ENCODE measurements at places on chromosomes 13 and 19.
A peak's percentile ranks its signal among the peaks of the same experiment; 100 is the strongest.

- H3K27me3 ChIP-seq = peaks cover 17% of the 10 kb centered on the region
- no peaks in the 10 kb centered on the region for H3K4me1 ChIP-seq
- H3K4me3 ChIP-seq = no peak overlapping the region
- H3K27ac ChIP-seq = no peak overlapping the region
Observed at GRCh38 chr13:98307463-98308085, 130.5 kb upstream of the RNF113B start.

GRCh38 chr13:99653526-99653925, 152.3 kb downstream of the TM9SF2 start:
- H3K4me1 ChIP-seq = peaks cover 22% of the 10 kb centered on the region
- no peak for ATAC-seq
- no peaks in the 10 kb centered on the region for H3K36me3 ChIP-seq
- H3K27ac ChIP-seq = no peak overlapping the region

GRCh38 chr19:50414864-50415660, 3.7 kb upstream of the SPIB start:
- peak overlapping the region; percentile 91 for H3K27ac ChIP-seq
- H3K4me1 ChIP-seq = peaks cover 47% of the 10 kb centered on the region
- no peaks in the 10 kb centered on the region for H3K27me3 ChIP-seq
- peak; percentile 42 for ATAC-seq
- peaks cover 40% of the 10 kb centered on the region for H3K36me3 ChIP-seq

DNA sequence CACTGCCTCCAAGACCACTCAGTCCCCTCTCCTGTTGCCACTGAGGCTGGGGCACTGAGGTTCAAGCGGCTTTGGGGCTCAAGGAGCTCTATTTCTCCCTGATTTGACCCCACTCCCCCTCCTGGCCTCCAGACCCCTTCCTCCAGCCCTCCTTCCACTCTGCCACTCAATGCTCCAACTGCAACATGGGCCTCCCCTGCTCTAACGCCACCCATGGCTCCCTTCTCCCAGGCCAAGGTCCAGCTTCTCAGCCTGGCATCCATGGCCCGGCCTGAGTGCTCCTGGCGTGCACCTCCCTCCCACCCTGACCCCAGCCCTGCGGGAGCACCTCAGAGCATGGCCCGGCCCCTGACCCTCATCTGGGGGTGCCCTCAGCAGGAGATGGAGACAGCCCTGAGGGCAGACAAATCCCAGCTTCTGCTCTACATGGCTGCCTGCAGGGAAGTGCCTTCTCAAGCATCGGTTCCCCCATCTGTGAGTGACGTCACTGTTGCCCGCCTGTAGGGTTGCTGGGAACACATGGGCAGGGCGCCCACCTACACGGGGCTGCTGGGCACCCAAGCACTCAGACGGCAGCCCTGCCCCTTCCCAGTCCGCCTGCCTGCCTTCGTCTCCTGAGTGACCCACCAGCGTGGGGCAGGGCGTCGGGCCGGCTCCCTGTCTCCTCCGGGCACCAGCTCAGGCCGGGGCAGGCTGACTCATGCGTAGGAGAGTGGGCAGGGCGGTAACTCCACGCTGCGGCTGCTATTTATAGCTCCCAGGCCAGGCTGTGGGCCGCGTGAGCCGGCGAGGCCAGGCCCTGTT, 1.6 kb upstream of the DIRAS1 start:
- H3K27ac ChIP-seq = peak overlapping the region; percentile 20
- H3K27me3 ChIP-seq = no peaks in the 10 kb centered on the region
- ATAC-seq = no peak
- no peaks in the 10 kb centered on the region for H3K36me3 ChIP-seq
- peaks cover 58% of the 10 kb centered on the region for H3K4me1 ChIP-seq

DNA sequence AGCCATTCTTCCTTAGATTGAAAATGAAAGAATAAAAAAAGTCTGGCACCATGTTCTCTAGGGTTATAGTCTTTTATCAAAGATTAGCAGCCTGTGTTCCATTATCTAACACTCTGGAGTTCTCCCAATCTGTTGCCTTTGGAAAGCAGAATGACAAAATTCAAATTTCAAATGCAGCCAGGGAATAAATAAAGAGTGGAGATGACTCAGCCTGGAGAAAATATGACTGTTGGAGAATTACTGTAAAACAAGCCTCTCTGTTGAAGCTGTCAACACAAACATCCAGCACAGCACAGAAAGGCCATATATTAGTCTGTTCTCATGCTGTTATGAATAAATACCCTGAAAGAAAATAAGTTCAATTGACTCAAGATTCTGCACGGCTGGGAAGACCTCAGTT, 650.5 kb upstream of the SLC10A2 start:
- no peak overlapping the region for H3K27ac ChIP-seq
- no peaks in the 10 kb centered on the region for H3K4me1 ChIP-seq
- H3K36me3 ChIP-seq = no peaks in the 10 kb centered on the region
- H3K4me3 ChIP-seq = no peak overlapping the region
- no peaks in the 10 kb centered on the region for H3K27me3 ChIP-seq
- ATAC-seq = no peak

DNA sequence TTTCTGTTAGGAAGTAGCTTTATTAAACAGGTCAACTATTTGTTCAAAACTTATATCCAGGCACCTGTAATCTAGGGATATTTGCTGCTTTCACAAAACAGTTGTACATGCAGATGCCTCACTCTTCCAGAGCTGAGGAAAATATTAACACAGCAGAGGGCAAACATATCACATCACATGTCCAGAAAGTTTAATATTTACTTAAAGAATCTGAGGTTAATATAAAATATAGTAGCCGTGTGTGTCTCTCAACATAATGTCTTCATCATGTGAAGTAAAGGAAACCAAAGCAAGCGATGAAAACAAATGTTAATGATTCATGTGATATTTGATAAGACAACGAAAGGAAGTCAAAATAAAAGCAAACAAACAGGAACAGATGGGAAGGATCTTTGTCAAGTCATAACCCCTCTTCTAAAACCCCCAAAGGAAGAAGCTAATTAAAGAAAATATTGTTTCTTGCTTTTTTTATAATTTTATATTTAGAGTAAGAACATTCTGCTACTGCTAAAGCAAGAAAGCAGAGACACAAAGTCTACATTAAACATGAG, 418.8 kb downstream of the DACH1 start:
- no peaks in the 10 kb centered on the region for H3K4me1 ChIP-seq
- H3K36me3 ChIP-seq = no peaks in the 10 kb centered on the region
- no peak overlapping the region for H3K4me3 ChIP-seq
- no peak overlapping the region for H3K27ac ChIP-seq
